ENCODE measurements at places on chromosomes 7 and 10.

DNA sequence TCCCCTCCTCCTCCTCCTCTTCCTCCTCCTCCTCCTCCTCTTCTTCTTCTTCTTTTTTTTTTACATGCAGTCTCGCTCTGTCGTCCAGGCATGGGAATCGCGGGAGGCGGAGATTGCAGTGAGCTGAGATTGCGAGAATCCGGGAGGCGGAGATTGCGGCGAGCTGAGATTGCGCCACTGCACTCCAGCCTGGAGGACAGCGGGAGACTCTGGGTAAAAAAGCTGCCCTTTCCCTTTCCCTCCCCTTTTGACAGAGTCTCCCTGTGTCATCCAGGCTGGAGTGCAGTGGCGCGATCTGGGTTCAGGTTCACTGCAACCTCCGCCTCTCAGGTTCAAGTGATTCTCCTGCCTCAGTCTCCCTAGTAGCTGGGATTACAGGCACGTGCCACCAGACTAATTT, 168.1 kb upstream of the MALRD1 start:
- DNase-seq, result no peak

DNA sequence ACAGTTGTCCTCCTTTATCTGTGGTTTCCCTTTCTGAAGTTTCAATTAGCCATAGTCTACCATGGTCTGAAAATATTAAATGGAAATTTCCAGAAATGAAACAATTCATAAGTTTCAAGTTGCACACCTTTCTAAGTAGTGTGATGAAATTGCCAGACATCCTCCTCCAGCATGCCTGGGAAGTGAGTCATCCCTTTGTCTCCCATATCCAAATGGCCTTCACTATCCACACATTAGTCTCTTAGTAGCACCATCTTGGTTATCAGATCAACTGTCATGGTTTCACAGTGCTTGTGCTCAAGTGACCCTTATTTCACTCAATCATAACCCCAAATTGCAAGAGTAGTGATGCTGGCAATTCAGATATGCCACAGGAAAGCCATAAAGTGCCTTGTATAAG, 83.4 kb upstream of the PPP1R9A start:
- no peak for DNase-seq

- no peak for DNase-seq
These were observed 61.3 kb downstream of the KLRG2 start for GRCh38 chr7:139422126-139422525.

DNA sequence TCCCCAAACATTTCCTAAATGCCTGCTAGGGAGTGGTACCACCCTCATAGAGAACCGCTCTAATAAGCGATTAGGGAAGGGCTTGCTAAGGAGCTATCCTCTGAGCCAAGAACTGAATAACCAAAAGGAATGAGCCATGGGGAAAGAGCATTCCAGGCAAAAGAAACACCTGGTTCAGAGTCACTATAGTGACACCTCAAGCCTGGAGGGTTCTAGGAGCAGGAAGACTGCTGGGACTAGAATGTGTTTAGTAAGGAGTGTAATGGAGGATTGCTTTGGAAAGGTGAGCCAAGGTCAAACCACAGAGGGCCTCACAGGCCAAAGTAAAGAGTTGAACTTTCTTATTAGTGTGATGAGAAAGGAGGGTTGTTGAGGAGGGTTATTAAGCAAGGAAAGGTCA, 38.7 kb upstream of the NRBF2 start:
- DNase-seq, result no peak

DNA sequence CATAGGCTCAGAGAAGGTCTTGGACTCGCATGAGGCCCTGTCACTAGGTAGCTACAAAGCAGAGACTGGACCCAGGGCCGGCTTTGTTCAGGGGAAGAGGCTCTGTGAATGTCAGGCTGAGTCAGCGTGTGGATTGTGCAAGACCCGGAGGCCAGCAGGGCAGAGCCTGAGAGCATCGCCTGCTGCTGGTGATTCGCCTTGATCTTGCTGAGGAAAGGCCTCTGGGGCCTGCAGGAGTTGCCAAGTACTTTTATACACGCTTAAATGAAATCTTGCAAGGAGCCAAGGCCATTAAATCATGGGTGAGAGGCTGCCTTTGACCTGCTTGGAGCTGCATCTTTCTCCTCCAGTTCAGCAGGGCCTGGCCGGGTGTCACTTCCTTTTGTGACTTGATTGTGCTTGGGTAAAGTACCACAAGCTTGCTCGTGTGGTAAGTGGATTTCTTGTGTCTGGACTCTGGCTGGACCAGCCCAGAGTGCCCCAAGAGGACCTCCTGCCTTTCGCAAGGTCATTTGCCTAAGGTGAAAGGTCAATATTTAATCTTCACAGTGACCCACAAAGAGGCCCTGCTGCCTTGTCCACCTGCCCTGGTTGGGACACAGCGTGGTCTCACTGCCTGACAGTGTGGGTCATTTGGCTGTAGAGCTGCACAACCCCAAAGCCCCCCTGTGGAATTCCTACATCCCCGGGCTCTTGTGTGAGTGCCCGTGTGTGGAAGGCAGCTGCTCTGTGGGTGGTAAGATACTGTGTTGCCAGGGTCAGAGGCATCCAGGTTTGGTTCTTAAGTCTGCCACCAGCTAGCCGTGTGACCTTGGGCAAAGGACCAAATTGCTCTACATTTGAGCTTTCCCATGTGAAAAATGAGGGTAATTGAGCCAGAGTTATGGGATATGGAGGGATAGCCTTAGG, 38.6 kb upstream of the SH2D4B start:
- no peak for DNase-seq

GRCh38 chr10:97813311-97813710, 36.3 kb upstream of the GOLGA7B start:
- no peak for DNase-seq

DNA sequence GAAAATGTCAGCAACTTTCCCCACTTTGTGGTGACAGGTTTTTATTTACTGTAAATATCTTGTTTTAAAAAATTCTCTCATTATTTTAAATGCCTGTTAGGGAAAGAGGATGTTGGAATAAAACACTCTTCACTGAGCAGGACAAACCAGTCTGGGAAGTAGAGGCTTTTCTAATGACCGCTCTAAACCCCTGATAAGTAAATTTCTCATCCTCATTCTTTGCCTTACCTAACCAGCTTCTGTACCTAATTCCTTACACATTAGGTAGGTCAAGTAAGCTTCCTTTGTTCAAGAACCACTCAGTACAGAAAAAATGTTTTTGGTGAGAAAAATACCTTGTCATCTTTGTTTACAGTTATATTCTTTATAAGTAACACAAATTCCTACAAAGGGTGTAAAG, 143.6 kb downstream of the GPR85 start:
- DNase-seq, result no peak

DNA sequence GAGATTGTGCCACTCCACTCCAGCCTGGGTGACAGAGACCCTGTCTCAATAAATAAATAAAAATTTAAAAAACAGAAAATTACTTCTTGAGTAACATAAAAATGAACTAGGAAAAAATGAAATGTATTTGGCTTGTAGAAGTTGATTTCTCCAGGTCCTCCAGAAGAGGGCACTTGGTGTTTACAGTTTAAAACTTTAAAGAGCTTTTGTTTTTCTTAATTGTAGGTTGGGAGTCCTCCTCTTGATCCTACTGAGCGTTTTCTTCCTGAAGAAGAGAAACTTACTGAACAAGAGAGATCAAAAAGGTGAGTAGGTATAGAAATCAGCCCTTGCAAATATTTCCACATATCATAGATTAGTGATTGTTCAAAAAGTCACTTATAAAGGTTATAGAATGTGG, 16.2 kb downstream of the KIFBP start:
- no peak for DNase-seq

- no peak for DNase-seq
These were observed 74.4 kb downstream of the INPP5A start for GRCh38 chr10:132611986-132612385.

GRCh38 chr10:29970012-29970396, 89.4 kb downstream of the JCAD start:
- no peak for DNase-seq
